ENCODE measurements at places on chromosomes 5 and 9.

- no peak for DNase-seq
Observed at GRCh38 chr5:403995-404394, 39.0 kb upstream of the EXOC3 start.

- no peak for DNase-seq
Observed at GRCh38 chr9:107612136-107612535, 122.6 kb upstream of the KLF4 start.

- DNase-seq, result no peak
Observed at GRCh38 chr5:542319-543311, 18.4 kb upstream of the SLC9A3 start.

DNA sequence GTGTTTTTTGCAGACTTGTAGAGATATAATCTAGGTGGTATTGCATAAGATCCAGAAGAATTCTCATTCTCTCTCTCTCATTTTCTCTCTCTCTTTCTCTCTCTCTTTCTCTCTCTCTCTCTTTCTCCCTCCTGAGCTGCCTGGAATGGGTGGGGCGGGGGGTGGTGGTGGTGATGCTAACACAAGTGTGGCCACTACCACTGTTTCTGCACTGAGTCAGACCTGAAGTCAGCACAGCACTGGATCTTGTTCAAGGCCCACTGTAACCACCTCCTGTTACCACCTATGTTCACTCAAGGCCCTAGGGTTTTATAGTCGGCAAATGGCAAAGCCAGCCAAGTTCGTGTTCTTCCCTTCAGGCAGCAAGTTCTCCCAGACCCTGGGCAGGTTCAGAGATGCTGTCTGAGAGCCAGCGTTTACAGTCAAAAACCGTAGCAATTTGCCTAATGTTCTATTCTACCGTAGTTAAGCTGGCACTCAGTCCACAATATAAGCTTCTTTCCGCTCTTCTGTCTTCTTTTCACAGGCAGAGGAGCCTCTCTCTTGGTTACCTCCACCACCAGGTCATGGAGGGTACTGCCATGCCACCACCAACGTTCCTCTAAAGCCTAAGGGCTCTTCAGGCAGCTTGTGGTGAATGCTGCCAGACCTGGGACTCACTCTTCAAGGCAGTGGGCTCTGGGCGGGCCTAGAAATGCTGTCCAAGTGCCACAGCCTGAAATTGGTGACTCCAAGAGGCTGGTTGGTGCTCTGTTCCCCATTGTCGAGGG lies 235.7 kb upstream of the PRR16 start:
- no peak for DNase-seq

GRCh38 chr5:131379723-131380122 lies 115.9 kb downstream of the CDC42SE2 start:
- DNase-seq, result peak; percentile 63

DNA sequence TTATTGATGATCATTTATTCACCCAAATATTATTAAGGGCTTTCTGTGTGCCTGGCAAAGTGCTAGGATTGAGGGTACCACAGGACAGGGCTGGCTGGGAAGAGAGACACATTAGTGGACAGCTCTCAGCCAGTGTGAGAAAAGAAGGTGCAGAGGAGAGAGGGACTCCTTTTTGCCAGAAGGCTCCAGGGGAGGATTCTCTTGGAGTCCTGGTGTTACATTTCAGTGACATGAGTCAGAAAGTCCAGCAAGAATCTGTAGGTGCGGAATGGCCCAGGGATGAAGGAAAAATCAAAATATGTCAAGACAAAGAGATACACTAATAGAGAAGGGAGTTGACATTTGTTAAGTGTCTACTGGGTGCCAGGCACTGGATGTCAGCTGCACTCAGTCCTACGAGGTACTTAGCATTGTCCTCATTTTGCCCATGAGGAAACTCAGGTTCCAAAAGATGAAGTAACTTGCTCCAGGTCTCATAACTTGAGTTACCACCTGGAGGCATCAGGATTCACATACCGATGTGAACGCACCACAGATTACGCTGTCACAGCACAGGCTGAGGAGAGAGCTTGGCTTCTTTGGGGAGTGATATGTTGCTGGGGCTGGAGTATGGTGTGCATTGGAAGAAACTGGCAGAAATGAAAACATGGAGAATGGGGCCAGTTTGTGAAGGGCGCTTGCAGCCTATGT lies 60.5 kb downstream of the RASGRF2 start:
- no peak for DNase-seq

DNA sequence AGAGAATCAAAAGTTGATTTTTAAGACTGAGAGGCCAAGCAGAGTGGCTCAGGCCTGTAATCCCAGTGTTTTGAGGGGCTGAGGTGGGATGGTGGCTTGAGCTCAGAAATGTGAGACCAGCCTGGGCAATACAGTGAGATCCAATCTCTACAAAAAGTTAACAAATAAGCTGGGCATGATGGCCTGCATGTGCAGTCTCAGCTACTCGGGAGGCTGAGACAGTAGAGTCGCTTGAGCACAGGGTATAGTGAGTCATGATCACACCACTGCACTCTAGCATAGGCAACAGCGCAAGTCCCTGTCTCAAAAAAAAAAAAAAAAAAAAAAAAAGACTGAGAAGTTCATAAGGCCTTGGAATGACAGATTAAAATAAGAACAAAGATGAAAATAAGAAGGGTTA lies 177.2 kb downstream of the TMEM232 start:
- DNase-seq, result no peak

GRCh38 chr9:36148311-36149051 lies 11.9 kb downstream of the GLIPR2 start:
- peak; percentile 84 for DNase-seq
